ENCODE measurements at places on chromosomes 12 and 14.

DNA sequence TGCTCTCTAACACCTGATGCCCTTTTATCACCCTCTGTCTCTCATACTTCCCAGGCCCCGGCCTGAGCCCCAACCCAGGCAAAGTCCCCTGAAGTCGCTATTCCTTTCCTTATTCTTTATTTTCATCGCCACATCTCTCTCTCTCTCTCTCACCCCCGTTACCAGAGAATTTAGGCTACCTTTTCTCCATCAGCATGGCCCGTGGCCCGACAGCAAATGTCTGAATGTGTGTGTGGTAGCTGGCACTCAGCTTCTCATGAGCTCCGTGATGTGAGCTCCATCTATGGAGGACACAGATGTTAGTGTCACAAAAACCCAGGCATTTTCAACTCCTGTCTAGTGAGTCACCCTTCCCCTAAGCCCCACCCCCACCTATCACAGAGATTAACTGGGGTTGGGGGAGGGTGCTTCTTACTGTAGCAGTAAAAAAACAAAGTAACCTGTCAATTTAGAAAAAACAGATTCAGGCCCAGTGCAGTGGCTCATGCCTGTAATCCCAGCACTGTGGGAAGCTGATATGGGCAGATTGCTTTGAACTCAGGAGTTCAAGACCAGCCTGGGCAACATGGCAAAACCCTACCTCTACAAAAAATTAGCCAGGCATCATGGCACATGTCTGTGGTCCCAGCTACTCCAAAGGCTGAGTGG, 53.8 kb downstream of the VCPKMT start:
- DNase-seq, result no peak

GRCh38 chr12:11795192-11795912, 145.9 kb downstream of the ETV6 start:
- DNase-seq, result no peak

- no peak for DNase-seq
Measured at GRCh38 chr14:79412822-79413221, 798.5 kb downstream of the DIO2 start.

GRCh38 chr14:99463974-99464373, 16.7 kb downstream of the SETD3 start:
- DNase-seq, result no peak

GRCh38 chr14:96205059-96205977, 679 bp downstream of the BDKRB2 start:
- no peak for DNase-seq

DNA sequence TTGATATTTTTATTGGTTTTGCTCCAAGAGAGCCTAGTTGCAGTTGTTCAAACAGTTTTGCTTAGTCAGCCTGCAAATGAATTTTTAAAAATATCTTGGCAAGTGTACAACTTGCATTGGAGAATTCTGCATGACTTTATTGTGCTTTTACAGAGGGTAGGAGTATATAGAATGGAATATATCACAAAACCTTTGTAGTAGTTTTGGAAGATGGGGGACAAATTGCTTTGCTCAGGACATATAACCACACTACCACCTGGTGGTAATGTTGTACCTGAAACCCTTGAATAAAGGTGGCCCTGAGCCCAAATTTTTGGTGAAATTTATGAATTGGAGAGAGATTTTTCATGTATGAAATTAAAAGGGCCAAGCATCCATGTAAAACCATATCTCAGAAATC, 645.2 kb downstream of the MED13L start:
- no peak for DNase-seq

- DNase-seq, result no peak
Measured at GRCh38 chr14:73750531-73750901, 36.3 kb upstream of the PNMA1 start.

DNA sequence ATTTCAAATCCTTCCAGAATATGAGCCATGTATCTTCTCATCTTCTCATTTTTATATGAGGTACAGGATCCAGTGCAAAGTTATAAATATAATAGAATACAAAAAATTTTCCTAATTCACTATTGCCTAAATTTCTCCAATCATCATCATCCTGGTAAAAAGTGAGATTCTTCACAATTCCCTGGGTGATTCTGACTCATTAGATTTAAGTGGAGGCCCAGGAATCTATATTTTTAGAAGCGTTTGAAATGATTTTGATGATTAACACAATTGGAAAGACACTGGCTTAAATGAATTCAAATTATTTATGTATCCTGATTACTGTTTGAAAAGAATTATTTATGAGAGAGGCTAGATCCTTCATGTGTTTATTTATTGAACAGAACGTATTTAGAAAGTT, 380.3 kb upstream of the PDE3A start:
- no peak for DNase-seq

DNA sequence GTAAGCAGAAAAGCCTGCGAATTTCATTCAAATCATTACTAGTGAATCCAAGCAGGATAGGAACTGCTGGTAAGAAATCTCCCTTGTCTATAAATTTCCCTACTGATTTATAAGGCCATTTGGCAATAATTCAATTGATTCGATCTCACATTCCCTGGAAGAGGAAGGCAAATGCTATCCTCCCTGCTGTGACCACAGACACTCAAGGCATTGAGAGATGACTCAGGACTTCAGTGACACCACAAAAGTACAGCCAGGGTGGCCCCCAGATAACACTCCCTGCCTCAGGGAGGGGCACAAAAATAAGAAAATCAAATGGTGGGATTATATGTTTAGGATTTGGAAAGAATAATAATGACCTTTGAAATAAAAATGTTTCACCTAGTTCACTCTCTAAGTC, 162.7 kb downstream of the GRIP1 start:
- no peak for DNase-seq

DNA sequence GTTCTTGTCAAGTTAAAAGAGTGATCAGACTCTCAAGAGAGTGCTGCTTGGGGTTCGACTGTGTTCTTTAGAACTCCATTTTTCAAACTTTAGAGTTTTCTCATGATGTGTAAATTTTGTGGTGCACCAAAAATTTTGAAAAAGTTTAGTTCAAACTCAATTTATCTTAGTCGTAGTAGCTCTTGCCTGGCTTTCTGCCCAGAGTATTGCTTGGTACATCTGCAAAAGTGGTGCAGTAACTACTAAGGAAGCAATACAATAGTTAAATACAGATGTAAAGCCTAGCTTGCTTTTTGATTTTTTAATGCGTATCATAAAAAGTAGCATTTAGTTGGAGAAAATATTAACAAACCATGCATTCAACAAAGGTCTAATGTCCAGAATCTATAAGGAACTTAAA, 9.5 kb upstream of the CCDC91 start:
- DNase-seq, result no peak

DNA sequence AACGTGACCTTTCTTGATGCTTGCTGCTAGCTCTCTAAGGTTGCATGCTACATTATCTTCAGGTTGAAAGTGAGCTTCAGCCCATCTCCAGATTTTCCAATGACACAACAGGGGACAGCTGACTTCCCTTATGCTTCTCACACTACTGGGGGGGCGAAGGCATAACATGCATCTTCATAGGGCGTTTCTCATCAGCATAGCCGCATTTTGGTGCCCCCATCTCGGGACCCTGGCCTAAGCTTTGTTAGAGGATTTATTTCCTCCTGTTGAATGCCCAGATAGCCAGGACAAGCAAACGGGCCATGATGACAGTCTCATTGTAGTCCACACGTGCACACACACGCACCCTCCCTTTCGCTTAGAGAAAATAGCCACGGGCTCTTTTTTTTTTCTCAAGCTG, 30.7 kb downstream of the SSPN start:
- DNase-seq, result no peak

DNA sequence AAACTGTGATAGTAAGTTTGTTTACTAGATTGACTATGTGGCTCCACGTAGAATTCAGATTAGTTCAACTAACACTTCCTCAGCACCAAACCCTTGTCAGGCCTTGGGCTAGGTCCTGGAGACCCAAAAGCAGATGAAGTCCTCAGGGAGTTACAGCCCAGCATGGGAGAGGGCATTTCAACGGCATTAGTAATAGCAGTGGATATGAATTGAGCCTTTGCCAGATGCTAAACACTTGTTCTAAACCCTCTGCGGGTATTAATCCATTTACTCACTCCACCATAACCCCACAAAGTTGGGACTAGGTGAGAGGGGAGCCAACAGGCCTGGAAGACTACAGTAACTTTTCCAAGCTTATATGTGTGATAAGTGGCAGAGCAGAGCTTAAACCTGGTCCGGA, 714.6 kb downstream of the DIO2 start:
- DNase-seq, result no peak

GRCh38 chr14:43166163-43166562, 1340.9 kb downstream of the FSCB start:
- DNase-seq, result no peak

All from NCI-H2081 treated with DMSO at 0.1 percent for 48 hours (cell line).